Prostate gland (tissue), 2 donors: ENCODE measurements at places on chromosomes 13 and 19.

GRCh38 chr13:109567315-109567714, 219.1 kb downstream of the IRS2 start:
- no peak overlapping the region for H3K4me3 ChIP-seq
- no peak for DNase-seq

DNA sequence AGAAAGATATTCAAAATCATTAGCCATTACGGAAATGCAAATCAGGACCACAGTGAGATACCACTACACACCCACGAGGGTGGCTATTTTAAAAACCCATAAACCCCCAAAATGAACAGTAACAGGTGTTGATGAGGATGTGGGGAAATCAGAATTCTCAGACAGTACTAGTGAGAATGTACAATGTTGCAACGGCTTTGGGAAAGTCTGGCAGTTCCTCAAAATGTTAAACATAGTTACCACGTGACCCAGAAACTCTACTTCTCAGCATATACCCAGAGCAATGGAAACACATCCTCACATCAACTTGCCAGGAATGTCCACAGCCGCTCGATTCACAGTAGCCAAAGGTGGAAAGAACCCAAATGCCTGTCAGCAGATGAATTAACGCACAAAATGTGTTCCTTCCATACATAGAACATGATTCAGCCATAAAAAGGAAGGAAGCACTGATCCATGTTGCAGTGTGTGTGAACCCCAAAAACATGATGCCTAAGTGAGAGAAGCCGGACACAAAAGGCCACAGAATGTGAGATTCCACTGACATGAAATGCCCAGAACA, 7.0 kb downstream of the PLVAP start:
- no peaks in the 10 kb centered on the region for H3K36me3 ChIP-seq
- H3K4me3 ChIP-seq = no peak overlapping the region
- H3K27me3 ChIP-seq = no peaks in the 10 kb centered on the region

DNA sequence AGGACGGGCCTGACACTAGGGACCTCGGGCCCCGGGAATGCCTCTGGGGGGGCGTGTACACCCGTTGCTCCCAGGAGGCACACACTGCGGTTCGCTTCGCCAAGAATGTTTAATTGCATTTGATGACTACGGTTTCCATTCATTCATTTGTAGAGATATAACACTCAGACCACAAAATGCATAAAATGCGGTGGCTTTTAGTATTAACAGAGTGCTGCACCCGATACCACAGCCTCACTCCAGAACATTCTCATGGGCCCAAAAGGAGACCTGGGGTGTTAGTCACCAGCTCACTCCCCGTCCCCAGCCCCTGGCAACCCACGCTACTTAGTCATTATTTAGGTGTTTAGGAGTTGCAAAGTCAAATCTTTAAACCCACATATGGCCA, 21.8 kb downstream of the HCN2 start:
- no peaks in the 10 kb centered on the region for H3K27me3 ChIP-seq
- H3K27ac ChIP-seq = no peak overlapping the region
- no peaks in the 10 kb centered on the region for H3K4me1 ChIP-seq
- no peak for DNase-seq
- H3K36me3 ChIP-seq = no peaks in the 10 kb centered on the region

DNA sequence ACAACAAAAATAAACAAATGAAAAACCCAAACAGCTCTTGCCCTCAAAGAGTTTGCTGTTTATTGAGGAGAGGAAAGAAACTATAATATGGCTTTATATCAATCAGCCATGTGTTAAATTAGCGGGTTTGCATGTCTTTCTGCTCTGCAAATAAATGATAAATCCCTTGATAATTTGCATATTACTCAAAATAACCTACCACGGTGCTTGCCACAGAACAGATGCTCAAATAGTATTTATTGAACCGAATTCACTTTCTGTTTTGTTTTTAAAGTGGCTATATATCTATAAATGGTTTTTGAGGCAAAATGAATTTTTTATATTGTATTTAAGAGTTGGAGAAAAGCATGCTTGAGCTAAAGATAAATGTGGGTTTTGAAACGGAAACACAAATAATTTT, 428.1 kb downstream of the ITGBL1 start:
- H3K27me3 ChIP-seq = no peaks in the 10 kb centered on the region
- no peaks in the 10 kb centered on the region for H3K4me1 ChIP-seq
- H3K4me3 ChIP-seq = no peak overlapping the region
- DNase-seq = no peak

GRCh38 chr19:1243768-1244692, 2.5 kb downstream of the ATP5F1D start:
- no peaks in the 10 kb centered on the region for H3K27me3 ChIP-seq
- no peaks in the 10 kb centered on the region for H3K36me3 ChIP-seq
- DNase-seq = peak; percentile 87
- H3K27ac ChIP-seq = peak overlapping the region; percentile 91
- peaks cover 42% of the 10 kb centered on the region for H3K4me1 ChIP-seq
